ENCODE measurements at places on chromosomes 2 and 18. TPM values are rescaled to one million over a fixed set of nuclear protein-coding genes. Genes with fewer than 3 reads are reported as not detected.
A peak's percentile ranks its signal among the peaks of the same experiment; 100 is the strongest.

The KIF1A gene
- 47.1 TPM for total RNA-seq

The ANKRD29 gene
- total RNA-seq = 0.24 TPM

The KCNJ13 gene
- not detected for total RNA-seq

DNA sequence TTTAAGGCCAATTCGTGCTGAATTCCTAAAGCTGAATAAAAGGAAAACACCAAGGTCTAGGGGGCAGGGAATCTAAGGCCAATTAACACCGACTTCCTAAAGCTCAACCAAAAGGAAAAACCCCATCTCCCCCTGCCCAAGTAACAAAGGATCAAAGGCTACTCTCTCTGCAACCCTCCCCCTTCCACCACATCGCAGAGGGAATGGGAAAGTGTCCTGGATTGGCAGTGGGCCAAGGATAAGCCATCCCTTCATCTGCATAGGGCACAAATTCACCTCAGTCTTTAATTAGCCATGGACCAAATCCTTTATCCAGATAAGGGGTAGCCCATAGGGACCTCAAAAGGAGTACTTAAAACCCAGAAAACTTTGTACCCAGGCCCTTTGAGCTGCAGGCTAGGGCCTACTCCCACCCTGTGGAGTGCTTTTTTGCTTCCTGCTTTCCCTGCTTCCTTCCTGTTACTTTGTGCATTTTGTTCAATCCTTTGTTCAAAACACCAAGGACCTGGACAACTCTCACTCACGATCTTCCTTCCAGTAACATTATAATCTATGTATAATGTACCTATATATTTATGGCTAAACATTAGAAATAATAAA lies 2119.8 kb upstream of the CELF4 start:
- no peak for DNase-seq
- no peak overlapping the region for H3K27ac ChIP-seq
- no peak overlapping the region for H3K4me3 ChIP-seq
- no peaks in the 10 kb centered on the region for H3K36me3 ChIP-seq

DNA sequence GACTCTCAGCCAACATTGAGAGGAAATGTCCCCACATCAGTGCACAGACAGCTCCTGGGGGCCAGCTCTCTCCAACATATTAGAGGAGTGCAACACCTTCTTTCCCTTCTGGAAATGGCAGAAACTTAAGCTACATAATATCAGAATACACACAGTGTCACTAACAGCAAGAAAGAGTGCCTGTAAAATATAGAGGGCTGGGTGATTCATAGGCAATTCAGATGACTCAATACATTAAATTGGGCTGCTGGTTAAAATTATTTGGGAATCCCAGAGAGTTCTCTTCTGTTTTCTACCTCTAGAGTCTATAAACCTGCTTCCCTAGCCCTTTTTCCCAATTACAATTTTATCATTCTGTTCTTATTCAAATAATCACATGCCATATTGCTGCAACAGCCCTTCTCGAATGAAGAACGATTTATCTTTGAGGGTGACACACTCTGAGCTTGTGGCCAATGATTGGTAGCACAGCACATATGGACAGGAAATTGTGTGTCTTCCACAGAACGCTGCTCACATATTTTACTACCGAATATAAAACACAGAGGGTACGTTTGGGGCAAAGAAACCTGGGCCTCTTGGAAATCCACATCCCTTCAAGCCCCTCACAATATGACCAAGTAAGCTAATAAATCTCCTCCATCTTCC lies 381.2 kb downstream of the MBD2 start:
- H3K4me3 ChIP-seq = no peak overlapping the region
- no peaks in the 10 kb centered on the region for H3K27me3 ChIP-seq
- no peak overlapping the region for H3K27ac ChIP-seq
- no peaks in the 10 kb centered on the region for H3K36me3 ChIP-seq

DNA sequence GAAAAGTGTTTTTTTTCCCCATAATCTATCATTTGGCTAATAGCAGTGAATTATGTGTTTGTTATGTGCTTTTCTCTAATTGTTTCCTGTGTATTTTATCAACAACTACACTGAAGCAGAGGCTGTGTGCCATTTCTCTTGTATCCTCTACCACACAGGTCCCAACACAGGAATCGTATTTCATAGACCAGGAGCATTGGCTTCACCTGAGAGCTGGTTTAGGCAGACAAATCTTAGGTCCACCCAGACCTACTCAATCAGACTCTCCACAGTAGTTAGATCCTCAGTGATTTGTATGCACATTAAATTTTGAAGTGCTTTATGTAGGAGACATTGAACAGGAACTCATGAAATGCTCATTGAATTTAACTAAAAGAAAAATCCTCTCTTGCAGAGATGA lies 109.2 kb downstream of the FSHR start:
- H3K36me3 ChIP-seq = no peaks in the 10 kb centered on the region
- no peak overlapping the region for H3K27ac ChIP-seq
- no peak for DNase-seq

DNA sequence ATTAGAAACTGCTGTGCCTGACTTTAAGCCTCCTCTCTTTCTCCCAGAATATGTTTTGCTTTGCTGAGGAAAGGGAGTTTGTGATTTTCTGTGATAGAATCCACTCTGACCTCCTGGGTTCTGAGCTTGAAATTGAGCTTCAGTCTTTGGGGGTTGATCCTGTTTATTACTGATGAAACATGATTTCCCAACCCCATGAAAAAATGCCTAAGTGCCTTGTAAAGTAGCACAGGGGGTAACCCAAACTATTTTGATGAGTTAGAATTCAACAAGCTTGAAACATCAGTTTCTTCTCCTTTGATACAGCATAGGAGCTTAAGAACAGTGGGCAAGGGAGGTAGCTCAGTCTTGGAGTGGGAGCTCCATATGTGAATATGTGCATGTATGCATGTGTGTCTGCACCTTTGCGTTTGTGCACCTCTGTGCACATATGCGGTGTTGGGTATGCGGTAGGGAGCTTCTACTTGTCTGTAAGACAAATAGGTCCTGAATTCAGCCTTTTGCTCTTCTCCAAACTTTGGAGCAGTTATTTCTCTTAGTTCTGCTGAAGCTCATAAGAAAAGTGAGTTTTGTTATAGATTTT lies 364.6 kb downstream of the OSR1 start:
- H3K4me1 ChIP-seq = peaks cover 20% of the 10 kb centered on the region
- no peaks in the 10 kb centered on the region for H3K27me3 ChIP-seq
- DNase-seq = no peak
- no peak overlapping the region for H3K27ac ChIP-seq
- no peaks in the 10 kb centered on the region for H3K36me3 ChIP-seq

- no peak overlapping the region for H3K4me3 ChIP-seq
- no peak for DNase-seq
- H3K27me3 ChIP-seq = no peaks in the 10 kb centered on the region
- no peaks in the 10 kb centered on the region for H3K4me1 ChIP-seq
- no peaks in the 10 kb centered on the region for H3K36me3 ChIP-seq
- no peak overlapping the region for H3K27ac ChIP-seq
These were observed 211.6 kb downstream of the TCF4 start for GRCh38 chr18:55376387-55376786.

- H3K4me1 ChIP-seq = peaks cover 5% of the 10 kb centered on the region
- H3K36me3 ChIP-seq = no peaks in the 10 kb centered on the region
- peak overlapping the region; percentile 39 for H3K27ac ChIP-seq
- DNase-seq = no peak
These were observed 1.9 kb upstream of the ESPNL start for GRCh38 chr2:238097988-238098871.

DNA sequence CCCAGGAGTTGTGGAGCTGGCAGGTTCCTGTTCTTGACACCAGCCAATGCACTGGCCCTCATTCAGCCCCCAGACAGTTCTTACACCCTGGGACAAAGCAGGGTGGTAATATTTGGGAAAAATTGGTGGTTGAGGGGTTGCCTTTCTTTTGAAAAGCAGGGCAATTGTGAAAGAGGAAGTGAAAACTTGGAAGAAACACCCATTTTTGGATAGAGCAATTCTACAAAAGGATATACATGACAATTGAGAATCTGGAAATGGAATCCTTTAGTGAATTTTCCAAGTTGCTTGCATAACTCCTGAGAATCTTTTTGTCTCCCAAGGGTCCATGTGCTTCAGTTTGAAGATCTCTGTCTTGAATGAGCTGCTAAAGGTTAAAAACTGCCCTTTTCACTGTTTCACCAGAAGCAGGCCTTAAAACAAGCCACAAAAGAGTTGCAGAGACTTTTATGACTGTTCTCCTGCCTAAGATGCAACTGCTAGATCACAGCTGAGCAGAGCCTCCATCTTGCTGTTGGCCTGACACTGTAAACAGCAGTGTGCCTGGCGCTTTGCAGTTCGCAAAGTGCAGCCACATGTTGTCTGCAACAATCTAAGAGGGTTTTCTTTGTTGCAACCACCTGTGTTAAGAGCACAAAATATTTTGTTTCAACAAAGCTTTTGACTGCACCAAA lies 11.8 kb downstream of the COL4A4 start:
- no peak overlapping the region for H3K27ac ChIP-seq
- no peaks in the 10 kb centered on the region for H3K36me3 ChIP-seq
- H3K4me1 ChIP-seq = peaks cover 3% of the 10 kb centered on the region
- DNase-seq = no peak
- H3K4me3 ChIP-seq = no peak overlapping the region
- H3K27me3 ChIP-seq = no peaks in the 10 kb centered on the region

GRCh38 chr2:216903470-216903869 lies 43.6 kb upstream of the TNP1 start:
- H3K36me3 ChIP-seq = no peaks in the 10 kb centered on the region
- no peak overlapping the region for H3K27ac ChIP-seq
- DNase-seq = no peak
- no peak overlapping the region for H3K4me3 ChIP-seq
- no peaks in the 10 kb centered on the region for H3K4me1 ChIP-seq

GRCh38 chr2:117199511-117199910 lies 615.0 kb upstream of the DDX18 start:
- no peaks in the 10 kb centered on the region for H3K27me3 ChIP-seq
- no peak overlapping the region for H3K27ac ChIP-seq

- no peaks in the 10 kb centered on the region for H3K36me3 ChIP-seq
- no peaks in the 10 kb centered on the region for H3K4me1 ChIP-seq
- no peak overlapping the region for H3K4me3 ChIP-seq
- no peaks in the 10 kb centered on the region for H3K27me3 ChIP-seq
- no peak overlapping the region for H3K27ac ChIP-seq
These were observed 71.1 kb downstream of the LDLRAD4 start for GRCh38 chr18:13289481-13290205.

DNA sequence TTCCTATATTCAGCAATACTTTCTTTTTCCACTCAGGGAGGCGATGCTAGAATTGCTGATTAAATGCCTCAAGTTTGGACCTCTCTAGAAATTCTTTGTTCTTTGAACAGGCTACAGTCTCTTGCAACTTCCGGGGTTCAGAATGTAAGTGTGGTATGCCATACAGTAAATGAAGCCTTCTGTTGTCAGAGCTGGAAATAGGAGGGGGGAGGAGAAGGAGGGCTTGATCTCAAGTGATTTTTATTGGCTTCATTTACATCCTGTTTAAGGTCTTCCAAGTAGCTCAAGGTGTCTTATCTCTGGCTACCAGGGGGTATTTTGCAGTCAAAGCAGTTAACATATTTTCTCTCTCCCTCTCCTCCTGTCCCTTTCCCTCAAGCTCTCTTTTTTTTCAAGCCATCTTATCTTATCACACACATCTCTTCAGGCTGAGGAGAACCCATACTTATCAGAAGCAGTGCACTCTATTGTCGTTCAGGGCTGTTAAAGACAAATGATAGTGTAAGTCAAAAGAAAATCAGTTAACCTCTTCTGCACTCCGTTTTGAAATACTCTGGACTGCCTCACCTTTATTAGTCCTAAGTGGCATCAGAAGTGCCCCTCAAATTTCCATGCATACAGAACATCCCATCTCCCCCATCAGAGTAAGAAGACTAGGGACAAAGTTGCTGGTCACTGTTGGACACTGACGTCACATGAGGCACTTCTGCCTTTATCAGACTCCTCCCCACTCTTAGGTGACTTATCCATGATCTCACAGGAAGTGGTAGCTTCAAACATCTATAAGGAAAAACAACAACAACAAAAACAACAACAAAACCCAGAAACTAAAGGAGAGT lies 112.2 kb downstream of the ZNF521 start:
- no peak overlapping the region for H3K4me3 ChIP-seq
- H3K36me3 ChIP-seq = no peaks in the 10 kb centered on the region
- H3K4me1 ChIP-seq = no peaks in the 10 kb centered on the region
- H3K27me3 ChIP-seq = no peaks in the 10 kb centered on the region
- DNase-seq = no peak
- H3K27ac ChIP-seq = no peak overlapping the region

GRCh38 chr2:3659447-3660432 lies 1.7 kb downstream of the ALLC start:
- no peak overlapping the region for H3K4me3 ChIP-seq
- no peaks in the 10 kb centered on the region for H3K4me1 ChIP-seq
- no peak for DNase-seq
- H3K36me3 ChIP-seq = no peaks in the 10 kb centered on the region

- H3K36me3 ChIP-seq = no peaks in the 10 kb centered on the region
- H3K27ac ChIP-seq = no peak overlapping the region
- H3K27me3 ChIP-seq = no peaks in the 10 kb centered on the region
These were observed 59.4 kb downstream of the RHOB start for GRCh38 chr2:20506201-20506685.

DNA sequence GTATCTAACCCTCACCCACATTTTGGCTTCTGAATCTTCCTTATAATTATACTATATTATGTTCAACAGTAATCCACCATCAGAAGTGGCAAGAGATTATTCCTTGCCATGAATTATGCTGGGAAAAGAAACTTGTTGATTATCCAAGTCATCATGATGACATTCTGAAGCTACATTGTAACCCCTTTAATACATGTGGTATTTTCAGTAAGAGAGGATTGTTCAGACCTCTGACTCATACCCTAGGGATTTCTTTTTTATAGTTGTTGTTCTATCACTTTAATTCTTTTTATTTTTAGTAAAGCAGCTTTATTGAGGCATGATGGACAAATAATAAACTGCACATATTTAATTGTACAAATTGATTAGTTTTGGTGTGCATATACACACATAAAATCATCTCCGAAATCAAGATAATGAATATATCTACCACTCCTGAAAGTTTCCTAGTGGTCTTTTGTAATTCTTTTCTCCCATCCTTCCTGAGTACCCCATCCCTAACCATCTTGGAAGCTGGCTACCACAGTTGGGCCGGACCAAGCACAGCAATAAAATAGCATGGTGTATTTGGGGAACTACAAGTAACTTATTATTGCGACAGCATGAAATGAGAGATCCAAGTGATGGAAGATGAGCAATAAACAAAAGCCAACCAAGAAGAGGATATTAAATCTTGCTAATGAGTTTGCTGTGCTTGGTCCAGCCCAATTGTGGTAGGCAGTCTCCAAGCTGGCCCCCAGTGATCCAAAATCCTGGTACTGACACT lies 159.9 kb downstream of the BARD1 start:
- no peak overlapping the region for H3K27ac ChIP-seq
- no peaks in the 10 kb centered on the region for H3K4me1 ChIP-seq
- H3K4me3 ChIP-seq = no peak overlapping the region
- no peaks in the 10 kb centered on the region for H3K27me3 ChIP-seq
- H3K36me3 ChIP-seq = no peaks in the 10 kb centered on the region
- no peak for DNase-seq
